Stomach (tissue), 19 donors: ENCODE measurements at places on chromosomes 4 and X. TPM values are rescaled to one million over a fixed set of nuclear protein-coding genes. Genes with fewer than 3 reads are reported as not detected.

- no peak overlapping the region for H3K4me3 ChIP-seq
- H3K27ac ChIP-seq: no peak overlapping the region
- no peak for DNase-seq
- no peaks in the 10 kb centered on the region for H3K4me1 ChIP-seq
Measured at GRCh38 chrX:41386222-41386990, 52.4 kb downstream of the DDX3X start.

DNA sequence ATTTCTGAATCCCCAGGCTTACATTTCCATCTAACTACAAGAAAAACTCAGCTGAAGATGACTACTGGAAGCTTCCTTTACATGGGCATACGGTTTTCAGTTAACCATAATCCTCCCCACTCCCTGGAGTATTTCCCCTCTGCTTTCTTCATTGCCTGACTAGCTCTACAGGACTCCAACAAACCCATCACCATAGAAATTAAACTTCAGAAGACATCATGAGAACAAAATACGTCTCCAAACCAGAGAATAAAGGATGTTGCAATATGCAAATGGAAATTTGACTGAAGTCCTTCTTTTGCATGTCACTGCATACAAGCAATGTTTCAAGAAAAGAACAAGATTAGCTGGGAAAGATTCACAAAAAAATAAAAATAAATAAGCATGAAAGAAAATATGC lies 170.2 kb upstream of the PCDH18 start:
- DNase-seq: no peak
- H3K36me3 ChIP-seq: no peaks in the 10 kb centered on the region
- H3K27me3 ChIP-seq: no peaks in the 10 kb centered on the region
- no peak overlapping the region for H3K4me3 ChIP-seq
- no peak overlapping the region for H3K27ac ChIP-seq

DNA sequence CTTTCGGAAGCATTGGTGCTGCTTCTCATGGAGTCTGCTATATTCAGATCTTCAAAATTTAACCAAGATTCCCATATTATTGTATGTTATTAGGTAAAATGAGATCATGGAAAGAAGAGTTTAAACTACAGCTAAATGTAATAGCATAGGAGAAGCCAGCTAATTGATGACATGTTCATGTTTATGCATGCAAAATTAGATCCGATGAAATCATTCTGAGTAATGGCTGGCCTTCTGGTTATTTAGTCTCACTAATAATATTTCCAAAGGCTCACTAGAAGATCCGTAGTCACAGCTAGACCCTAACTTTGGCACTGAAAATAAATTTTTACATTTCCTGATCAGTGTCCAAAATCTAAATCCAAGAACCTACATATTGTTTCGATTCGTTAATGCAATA lies 19.8 kb upstream of the PHKA2 start:
- no peak for DNase-seq
- H3K36me3 ChIP-seq: no peaks in the 10 kb centered on the region
- no peaks in the 10 kb centered on the region for H3K4me1 ChIP-seq

GRCh38 chrX:93673056-93673868 lies at the start of gene NAP1L3:
NAP1L3 (minus strand) TSS chrX:93673578; CDS start chrX:93673304, 274 bp downstream.
- H3K27ac ChIP-seq: peak within 1 kb of the TSS; percentile 79
- peak; percentile 91 for DNase-seq
- peaks cover 18% of the 10 kb centered on the region for H3K27me3 ChIP-seq

DNA sequence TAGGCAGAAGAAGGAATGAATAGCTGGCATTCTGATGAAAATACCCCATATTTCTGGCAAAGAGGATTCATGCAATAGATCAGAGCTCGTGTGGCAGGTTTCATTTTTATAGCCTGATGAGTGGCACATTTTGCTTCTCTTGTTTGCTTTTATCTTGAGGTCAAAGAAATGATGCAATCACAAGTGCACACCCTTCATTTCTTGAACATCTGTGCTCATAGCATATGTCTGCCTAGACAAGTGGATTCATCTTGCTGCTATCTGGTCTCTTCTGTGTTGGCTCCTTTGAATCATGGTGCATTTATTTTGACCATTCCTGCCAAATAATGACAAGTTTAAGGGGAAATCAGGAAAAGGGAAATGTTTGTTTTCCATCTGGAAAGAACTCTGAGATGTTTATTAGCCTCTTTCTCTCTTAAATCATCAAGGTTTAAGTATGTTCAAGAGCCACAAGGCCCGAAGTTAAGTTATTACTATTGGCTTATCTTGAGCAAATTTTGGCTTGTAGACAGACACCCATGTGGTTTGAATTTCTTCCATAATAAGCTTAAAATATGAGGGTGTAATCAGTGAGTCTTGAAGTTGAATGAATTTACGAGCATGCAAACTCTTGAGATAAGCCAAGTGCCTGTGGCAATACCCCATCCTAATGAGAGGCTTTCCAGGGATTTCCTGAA lies 59.3 kb upstream of the HS3ST1 start:
- H3K36me3 ChIP-seq: no peaks in the 10 kb centered on the region
- no peak for DNase-seq
- H3K4me1 ChIP-seq: no peaks in the 10 kb centered on the region

The SLC9A7 gene
- total RNA-seq: 17.9 TPM

GRCh38 chrX:34578237-34578636 lies 78.8 kb downstream of the TMEM47 start:
- no peaks in the 10 kb centered on the region for H3K4me1 ChIP-seq
- DNase-seq: peak; percentile 66
- H3K36me3 ChIP-seq: no peaks in the 10 kb centered on the region

GRCh38 chr4:23932901-23933308 lies 43.1 kb upstream of the PPARGC1A start:
- H3K36me3 ChIP-seq: no peaks in the 10 kb centered on the region
- no peak for DNase-seq
- H3K27me3 ChIP-seq: no peaks in the 10 kb centered on the region
- no peak overlapping the region for H3K4me3 ChIP-seq
- peaks cover 46% of the 10 kb centered on the region for H3K4me1 ChIP-seq

The CPLX1 gene
- total RNA-seq: 0.37 TPM

DNA sequence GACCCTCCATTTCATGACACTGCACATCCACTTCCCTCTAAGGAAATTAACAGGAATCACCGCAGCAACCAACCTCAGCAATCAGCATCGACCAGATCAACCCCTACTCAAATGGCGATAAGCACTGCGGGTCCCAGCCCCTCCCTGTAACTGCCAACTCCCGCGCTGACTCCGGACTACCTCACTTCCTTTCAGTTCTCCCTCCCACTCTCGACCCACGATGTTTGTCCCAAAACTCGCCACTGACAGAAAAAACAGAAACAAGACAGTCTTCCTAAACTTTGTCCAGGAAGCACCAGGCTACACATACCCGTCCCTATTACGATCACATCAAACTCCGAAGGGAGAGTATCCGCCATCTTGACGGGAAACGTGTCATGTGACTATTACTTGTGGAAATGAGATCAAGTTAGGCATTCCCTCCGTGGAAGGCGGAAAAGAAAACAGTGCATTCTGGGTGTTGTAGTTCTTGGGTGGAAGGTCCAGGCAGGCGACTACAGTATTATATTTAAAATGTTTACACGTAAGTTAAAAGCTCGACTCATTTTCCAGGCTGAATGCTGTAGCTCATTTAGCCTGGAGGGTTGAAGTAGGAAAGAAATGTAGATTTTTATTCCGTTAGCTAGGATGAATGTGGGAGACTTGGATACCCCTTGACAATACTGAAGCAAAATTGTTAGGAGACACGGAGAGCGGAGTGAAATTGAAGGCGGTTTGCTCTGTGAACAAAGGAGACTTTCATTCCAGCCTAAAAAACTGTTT lies at the start of gene CHM:
CHM (minus strand) TSS at position 385 of the 762 bp plus-strand sequence; CDS start at position 359, 26 bp downstream.
- H3K4me3 ChIP-seq: peak within 1 kb of the TSS; percentile 47
- peaks cover 5% of the 10 kb centered on the region for H3K27me3 ChIP-seq
- H3K27ac ChIP-seq: peak within 1 kb of the TSS; percentile 75
- H3K36me3 ChIP-seq: no peaks in the 10 kb centered on the region
- DNase-seq: peak; percentile 45

DNA sequence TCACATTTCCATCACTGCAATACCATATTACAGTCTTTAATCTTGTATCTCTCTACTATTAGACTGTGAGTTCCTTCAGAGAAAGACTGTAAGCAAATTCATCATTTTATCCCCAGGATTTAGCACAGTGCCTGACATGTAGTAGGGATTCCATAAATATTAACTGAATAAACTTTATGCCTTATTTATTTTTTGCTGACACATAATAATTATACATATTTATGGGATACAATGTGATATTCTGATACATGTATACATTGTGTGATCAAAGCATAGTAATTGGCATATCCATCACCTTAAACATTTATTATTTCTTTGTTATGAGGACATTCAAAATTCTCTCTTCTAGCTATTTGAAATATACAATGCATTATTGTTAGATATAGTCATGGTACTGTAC lies 3.7 kb downstream of the PPEF2 start:
- H3K4me1 ChIP-seq: no peaks in the 10 kb centered on the region
- H3K27ac ChIP-seq: no peak overlapping the region
- no peak overlapping the region for H3K4me3 ChIP-seq
- no peak for DNase-seq
- no peaks in the 10 kb centered on the region for H3K27me3 ChIP-seq
- no peaks in the 10 kb centered on the region for H3K36me3 ChIP-seq

The LDOC1 gene
- total RNA-seq: 1.5 TPM
